Hematopoietic multipotent progenitor cell treated with erythropoietin and hydrocortisone succinate and interleukin-3 and kit ligand, for 6 days (in vitro differentiated cells): ENCODE measurements at places on chromosomes 13 and 19.
A peak's percentile ranks its signal among the peaks of the same experiment; 100 is the strongest.

DNA sequence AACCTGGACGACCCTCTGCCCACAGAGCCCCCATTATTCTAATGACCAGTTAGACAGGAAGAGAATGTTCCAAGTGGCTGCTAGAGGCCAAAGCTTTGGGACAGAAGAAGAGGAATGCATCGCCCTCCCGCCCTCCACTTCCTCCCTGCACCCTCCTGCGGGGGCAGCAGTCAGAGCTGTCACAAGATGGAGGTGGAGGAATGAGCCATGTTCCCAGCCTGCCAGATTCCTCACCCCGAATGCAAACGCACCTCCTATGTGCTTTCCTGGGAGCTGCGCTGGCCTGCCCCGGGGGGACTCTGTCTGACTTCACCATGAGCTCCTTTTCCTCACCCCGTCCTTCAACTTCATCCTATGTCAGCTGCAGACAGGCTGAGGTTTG is 1.7 kb downstream of the YJEFN3 start:
- no peak for DNase-seq

- peak; percentile 63 for DNase-seq
Observed at GRCh38 chr13:41361491-41361890, 50.4 kb downstream of the NAA16 start.

DNA sequence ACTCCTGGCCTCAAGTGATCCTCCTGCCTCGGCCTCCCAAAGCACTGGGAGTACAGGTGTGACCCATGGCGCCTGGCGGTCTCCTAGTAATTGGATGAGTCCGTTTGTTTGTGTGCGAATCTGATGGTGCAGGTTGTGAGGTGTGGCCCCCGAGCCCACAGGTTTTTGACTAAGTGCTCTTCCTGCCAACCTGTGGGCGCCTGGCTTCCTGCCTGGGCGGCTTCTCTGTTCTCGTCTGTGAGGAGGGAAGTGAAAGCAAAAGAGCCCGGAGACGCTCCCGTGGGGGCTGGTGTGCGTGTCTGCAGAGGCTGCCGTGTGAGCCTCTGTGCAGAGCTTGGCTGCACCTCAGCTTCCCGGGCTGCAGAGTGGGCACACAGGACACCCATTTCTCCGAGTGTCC is 10.0 kb downstream of the ARHGAP45 start:
- DNase-seq = peak; percentile 72

DNA sequence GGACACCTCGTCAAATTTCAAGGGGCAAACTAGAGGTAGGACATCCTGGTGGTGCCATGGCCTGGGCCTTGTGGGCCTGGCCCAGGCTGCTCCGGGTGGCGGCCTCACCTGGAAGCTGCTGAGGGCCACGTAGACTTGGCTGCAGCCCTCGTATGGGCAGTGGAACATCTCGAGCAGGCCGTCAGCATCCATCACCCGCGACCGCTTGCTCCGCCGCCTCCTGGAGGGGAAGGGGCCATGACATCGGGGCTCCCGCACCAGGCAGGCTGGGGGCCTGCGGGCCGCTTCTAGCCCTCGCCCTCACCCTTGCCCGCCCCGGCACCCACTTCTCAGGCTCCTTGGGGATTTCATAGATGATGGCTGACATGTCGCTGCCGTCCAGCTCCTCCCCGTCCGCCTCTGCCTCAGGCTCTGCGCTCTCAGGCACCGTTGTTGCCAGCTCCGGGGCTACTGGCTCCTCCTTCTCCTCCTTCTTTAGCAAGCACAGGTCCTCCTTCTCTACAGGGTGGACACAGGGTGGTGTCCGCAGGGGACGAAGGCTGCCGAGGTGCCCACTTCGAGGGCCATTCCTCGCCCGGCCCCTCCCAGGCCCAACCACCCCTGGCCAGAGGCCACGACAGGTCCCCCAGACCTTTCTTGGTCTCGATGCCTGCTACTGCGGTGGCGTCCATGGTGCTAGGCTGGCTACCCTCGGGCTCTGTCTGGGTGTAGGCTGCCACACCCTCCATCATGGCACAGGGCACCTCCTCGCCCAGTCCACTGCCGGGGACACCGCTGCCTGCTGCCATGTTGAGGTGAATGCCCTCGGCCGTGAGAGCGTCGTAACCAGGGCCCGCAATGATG is 6.0 kb upstream of the ELAVL3 start:
- DNase-seq = no peak

DNA sequence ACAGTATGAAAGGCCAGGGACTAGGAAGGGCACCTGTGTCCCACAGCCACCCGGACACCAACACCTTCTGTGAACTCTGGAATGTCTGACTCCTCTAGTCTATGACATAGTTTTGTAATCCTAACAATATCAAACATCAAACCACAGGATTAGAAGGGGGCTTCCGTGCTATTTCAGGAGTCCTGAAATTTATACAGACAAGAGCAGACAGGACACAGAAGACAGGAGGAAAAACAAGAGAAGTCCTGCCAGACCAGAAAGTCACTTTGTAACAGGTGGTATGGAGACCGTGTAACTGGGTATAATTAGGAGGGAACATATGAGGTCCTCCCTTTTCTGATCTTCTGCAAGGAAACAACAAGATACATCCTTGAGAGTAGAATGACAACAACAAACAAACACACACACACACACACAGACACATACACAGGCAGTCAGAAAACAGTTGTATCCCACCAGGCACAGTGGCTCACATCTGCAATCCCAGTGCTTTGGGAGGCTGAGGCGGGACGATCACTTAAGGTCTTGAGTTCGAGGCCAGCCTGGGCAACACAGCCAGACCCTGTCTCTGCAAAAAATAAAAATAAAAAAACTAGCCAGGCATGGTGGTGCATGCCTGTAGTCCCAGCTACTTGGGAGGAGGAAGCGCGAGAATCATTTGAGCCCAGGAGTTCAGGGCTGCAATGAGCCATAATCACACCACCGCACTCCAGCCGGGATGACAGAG is 13.1 kb downstream of the INSR start:
- no peak for DNase-seq

DNA sequence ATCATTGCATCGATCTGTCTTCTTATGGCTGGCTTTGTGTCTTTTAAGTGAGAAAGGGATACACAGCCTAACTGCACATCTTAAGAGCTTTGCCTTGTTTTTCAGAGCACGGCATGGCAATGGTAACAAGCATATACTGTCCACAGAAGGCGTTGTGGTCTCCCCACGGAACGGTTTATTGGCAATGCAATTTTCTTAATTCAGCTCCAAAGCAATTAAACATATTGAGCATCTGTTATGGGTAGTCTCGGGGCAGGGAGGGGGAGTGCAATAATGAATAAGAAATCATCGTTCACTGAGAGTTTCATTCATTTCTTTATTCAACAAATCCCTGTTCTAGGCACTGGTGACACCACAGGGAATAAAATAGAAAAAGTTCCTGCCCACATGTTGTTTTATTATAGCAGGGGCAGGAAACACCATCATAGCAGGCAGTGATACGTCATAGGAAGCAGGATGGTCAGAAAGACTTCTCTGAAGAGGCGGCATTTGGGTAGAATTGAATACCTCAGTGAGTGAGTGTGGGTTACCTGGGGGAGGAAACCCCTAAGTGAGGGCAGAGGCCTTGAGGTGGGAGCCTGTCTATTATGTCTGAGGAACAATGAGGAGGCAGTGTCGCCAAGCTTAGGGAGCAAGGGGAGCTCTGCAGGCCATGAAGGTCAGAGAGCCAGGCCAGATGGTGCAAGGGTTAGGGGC is 185.7 kb upstream of the KL start:
- no peak for DNase-seq

DNA sequence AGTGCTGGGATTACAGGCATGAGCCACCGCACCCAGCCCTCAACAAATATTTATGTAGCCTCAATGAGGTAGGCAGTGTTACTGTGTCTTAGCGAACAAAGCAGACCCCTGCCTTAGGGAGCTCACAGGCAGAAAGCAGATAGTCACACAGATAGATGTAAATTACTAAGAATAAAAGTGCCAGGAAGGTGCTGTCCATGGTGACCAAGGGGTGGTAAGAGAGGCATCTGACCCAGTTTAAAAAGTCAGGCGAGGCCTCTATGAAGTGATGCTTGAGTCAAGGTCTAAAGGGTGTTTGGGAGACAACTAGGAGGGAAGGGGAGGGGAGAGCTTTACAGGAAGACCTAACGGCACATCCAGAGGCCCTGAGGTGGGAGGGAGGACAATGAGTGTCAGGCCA is 12.4 kb upstream of the CACNG7 start:
- no peak for DNase-seq

GRCh38 chr13:32851083-32852069 is 164.8 kb upstream of the KL start:
- no peak for DNase-seq

DNA sequence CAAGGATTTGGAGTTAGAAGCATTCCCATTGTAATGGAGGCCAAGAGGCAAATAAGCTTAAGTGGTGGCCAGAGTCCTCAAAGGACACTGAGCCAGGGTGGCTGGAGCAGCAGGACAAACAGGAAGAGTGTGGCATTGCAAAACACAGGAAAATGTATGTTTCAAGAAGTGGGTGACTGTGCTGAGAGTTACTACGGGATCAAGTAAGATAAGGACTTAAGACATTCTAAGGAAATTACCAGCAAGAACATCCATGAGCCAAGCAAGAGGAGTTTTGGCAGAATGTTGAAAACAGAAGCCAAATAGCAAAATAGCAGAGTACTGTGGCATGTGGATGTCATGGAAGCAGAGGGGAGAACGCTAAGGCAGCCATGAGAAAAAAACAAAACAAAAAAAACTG is 104.2 kb downstream of the RAP2A start:
- DNase-seq = no peak

GRCh38 chr13:94154367-94154766 is 325.1 kb downstream of the DCT start:
- peak; percentile 27 for DNase-seq

DNA sequence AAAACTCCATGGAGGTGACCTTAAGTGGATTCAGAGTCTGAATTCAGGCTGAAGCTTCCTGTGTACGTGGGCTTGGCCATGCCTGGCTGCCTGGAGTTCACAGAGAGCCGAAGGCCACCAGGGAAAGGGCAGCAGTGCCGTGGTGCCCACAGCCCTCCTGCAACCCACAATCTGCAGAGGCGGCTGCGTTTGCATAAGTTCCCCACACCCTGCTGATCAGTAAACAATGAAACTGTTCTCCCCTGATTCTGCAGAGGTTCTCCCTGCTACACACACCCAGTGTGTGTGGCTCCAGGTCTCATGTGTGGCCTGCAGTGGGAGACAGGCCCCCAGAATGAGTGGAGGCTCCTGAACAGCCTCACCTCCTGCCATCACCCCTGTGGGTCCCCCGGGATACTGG is 126.9 kb upstream of the SLC7A1 start:
- no peak for DNase-seq

DNA sequence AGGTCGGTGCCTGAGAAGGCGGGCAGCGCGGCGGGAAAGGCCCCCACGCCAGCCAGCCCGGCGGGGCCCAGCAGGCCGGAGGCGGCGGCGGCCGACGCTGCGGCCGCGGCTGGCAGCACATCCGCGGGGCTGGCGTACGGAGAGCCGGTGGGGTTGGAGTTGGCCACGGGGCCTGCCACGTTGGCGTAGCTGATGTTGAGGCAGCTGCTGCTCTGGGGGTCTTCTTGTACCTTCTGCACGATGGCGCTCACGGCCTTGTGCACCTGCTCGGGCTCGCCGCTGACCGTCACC is 25.9 kb upstream of the NANOS2 start:
- no peak for DNase-seq
